ENCODE measurements at places on chromosomes 3 and 15.

- DNase-seq, result no peak
Observed at GRCh38 chr15:25886498-25887140, 23.5 kb upstream of the ATP10A start.

DNA sequence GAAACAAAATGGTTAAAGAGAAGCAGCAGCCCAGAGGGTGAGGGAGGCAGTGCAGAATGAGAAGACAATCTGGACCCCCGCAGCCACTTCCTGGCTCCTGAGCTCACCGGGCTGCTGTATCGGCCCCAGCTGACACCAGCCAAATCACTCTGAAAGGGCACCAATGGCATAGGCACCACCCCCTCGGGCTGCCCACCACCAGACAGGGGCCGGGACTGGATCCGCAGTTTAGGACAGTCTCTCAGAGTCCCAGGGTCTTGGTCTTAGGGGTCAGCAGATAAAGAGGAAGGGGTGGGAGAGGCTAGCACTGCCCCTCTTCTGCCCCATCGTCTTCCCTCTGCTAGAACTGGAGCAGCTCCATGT lies 17.9 kb upstream of the EHD4 start:
- no peak for DNase-seq

DNA sequence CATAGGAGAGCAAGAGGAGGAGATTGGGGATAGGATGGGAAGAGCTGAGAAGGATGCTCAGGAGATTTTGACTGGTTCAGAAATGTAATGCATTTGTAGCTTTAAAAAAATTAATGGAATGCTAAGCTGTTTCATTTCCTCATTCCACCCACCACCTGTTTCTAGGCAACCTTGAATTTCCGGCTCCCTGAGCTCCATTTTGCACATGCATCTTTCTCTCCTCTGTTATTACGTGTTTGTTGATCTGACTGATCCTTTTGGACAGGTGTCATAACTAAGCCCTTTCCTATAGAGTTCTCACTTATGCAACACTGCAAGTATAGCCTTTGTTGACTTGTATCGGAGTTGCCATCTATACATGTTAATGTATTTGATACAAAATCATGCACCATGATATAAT lies 4.3 kb downstream of the TMPRSS7 start:
- DNase-seq, result no peak

- DNase-seq, result peak; percentile 48
Observed at GRCh38 chr3:129184396-129184657, 631 bp upstream of the CNBP start.

GRCh38 chr3:58973796-58974195 lies 76.0 kb downstream of the CFAP20DC start:
- DNase-seq, result no peak

DNA sequence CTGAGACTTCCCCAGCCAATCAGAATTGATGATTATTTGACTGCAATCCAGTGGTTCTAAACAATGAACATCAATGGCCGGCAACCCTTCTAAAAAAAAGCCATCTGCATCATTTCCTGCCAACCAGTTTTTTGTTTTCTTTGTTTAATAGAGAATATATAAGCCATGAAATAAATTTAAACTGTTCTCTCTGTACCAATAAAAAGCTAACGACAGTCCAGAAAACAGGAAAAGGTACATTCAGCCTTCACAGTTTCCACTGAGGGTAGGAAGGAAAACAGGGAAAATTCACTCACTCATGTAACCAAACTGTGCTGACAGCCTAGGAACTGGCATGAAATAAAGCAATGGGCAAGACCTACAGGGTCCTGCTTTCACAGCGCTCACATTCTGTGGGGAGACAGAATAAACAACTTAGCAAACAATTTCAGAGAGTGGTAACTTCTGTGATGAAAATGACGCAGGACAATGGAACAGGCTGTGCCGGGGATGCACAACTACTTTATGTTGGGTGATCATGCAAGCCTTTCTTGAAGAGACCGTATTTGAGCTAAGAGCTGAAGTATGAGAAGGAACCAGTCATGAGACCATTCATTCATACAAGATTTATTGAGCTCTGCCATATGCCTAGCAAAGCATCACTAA lies 630.1 kb downstream of the MAGI1 start:
- DNase-seq, result no peak

DNA sequence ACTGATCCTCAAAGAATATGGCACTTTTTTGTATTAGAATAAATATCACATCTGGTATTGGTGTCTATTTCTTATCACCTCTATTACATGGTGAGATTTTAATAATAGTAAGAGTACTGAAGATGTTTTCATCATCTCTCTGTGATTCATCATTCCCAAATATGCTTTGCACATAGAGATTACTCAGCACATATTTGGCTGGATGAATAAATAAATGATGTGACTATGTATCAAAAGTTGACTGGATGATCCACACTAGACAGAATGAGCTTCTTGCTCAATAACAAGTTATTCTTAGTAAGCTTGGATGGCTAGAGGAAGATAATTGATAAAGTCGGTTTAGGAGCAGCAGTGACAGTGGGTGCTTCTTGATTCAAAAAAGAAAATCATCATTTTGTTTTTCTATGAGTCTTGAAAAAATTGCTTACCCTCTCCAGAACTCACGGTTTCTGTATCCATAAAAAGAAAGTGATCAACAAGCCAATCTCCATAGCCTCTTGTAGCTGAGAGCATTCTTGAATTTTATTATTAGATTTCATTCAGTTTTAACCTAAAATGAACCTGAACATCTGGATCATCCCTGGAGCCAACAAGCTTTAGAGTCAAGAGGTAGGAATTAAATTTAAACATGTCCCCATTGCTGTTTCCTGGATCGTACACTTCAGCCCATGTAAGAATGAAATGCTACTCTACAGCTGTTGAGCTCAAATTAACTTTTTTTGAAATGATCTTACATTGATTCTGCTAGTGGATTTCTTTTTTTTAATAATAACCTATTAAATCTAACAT lies 104.8 kb upstream of the OSTN start:
- DNase-seq, result no peak

DNA sequence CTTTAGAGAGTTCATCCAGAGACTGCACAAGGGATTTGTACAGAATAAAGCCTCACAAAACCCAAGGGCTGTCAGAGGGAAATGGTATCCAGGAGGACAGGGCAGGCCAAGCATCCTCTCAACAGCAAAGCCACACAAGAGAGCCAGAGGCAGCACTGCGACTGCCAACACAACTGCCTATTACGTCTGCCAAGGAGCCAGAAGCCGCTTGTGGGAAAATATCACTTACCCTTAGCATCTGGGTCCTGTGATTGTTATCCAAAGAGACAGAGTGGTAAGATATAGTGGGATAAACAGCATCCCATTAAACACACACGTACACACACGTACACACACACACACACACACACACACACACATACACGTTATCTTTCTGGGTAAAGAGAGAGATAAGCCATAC lies 618.3 kb upstream of the AGTR1 start:
- peak; percentile 46 for DNase-seq

DNA sequence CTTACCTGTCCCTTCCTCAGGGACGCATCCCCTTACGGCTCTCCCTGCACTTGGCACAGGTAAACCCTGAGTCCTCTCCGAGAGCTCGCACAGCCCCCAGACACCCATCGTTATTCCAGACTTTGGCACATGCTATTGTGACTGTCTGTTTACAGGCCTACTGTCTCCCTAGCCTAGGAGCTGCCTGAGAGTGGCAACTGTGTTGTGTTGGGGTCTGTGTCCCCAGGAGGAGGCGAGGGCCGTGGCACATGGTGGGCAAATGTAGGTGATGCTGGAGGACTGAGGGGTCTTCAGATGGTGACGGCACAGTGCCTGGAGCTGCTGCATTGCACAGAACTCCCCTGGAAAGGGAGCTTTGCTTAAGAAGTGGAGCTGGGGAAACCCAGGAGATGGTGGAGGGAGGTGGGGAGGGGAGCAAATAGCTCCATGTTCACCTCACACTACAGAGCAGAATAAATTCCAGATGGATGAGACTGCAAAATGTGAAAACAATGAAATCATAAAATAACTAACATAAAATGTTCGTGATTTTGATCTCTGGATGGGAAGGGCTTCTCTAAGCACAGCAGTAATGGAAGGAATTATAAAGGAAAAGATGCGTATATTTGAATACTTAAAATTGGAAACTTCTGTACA lies 96.5 kb downstream of the SMAD6 start:
- no peak for DNase-seq

DNA sequence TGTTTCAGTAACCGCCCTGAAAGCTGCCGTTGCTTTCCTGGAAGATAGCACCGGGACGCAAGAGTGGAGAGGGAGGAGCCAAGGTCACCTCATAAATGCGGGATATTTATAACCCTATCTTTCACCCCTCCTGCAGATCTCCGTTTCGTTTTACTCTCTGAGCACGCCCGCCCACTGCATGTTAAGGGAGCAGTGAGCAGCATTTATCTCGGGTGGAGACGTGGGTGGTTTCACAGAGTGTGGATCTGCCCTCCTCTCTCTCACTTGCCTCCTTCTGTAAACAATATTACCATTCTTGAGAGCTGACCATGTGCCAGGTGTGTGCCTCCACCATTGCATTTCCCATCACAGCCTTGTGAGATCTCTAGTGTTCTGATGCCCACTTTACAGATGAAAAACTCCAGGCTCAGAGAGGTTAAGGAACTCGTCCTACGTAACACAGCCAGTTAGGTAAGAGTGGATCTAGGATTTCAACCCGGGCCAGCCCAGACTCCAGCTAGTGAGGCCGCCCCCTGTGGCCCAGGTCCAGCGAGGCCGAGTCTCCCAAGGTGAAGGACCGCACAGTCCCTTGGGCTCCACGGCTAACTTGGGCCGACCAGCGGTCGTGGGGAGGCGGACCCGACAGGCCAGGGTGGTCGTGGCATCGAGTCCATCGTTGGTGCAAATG lies 16.9 kb upstream of the SEMA4B start:
- peak; percentile 62 for DNase-seq

- no peak for DNase-seq
Observed at GRCh38 chr3:19485267-19485666, 337.0 kb downstream of the KCNH8 start.

DNA sequence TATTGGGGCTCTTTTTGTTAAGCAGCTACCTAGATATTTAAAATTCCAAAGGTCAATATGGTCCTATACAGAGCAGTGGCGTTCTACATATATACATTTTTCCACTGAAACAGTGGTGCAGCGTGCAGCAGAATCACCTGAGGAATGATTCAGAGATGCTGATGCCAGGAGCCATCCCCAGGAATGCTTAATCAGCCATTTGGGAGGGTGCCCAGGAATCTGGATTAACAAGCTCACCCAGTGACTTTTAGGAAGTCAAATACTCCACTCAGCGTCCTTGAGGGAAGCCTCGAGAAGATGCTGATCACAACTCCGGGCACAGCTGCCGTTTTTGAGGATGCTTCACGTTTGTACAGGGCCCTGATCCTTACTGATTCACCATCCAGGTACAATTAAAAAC lies 82.6 kb upstream of the ARHGEF3 start:
- no peak for DNase-seq
